Fibroblast of upper back skin (primary cell): ENCODE measurements at places on chromosomes 1 and 21.

DNA sequence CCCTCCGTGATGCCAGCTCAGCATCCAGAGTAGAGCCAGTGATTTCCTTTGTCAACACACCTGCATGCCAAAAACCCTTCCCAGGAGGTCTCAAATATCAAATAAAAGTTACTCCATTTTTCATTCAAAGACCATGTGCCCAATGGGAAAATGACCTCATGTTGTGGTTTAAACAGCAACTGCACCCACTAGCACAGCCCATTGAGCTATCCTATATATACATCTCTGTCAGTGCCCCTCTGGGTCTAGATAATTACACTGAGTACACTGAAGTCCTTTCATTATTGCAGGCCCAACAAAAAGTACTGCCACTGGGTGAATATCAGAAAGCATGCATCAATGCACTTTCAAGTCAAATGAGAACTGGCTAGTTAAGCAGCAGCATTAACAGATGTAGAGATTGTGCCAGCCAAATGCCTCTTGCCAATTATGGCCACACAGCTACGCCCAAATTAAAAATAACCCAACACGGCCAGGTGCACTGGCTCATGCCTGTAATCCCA, 117.7 kb downstream of the SLC45A1 start:
- no peak for DNase-seq

GRCh38 chr1:224751624-224752311, 135.7 kb downstream of the CNIH3 start:
- no peak for DNase-seq

DNA sequence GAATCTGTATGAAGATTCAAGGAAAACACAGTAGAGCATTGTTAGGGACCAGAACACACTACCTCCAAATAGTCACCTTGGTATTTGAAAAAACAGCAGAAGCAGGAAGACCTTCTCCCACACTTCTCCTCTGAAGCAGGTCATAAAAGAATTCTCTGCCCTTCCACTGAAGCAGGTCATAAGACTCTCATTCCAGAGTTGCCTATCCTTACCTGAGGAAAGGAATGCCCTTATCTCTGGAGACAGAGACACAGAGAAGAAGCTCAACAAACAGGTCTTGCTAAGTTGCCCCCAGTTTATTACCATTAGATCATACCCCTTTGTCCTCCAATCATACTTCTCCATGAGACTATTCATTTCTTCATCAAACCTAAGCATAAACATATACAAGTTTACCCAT, 225.8 kb upstream of the TNR start:
- DNase-seq: no peak

DNA sequence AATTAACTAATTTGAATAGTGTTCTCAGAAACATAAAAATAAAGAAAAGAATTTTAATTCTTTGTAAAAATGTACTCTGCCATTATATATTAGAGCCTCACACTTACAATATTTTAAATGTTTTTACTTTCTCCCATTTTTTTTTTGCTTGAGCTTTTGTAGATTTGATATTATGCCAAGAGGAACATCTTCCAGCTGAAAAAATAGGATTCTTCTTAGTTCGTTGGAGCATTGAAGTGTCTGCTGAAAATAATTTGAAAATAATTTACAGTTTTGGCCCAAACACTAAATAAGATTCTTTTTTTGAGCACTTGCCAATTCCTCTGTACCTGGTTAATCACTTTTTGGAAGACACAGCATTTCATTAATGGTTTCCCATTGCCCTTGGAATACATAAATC, 175.0 kb upstream of the COL11A1 start:
- DNase-seq: no peak

DNA sequence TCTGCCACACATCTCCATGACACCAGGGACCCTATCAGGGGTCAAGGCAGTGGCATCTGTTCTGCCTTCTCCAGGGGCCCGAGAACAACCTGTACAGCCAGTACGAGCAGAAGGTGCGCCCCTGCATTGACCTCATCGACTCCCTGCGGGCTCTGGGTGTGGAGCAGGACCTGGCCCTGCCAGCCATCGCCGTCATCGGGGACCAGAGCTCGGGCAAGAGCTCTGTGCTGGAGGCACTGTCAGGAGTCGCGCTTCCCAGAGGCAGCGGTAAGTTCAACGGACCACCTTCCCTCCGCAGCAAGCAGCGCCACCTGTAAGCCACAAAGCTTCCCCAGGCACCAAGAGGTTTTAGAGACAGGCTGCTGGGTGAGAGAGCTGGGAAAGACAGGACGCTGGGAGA, 15.9 kb downstream of the MX2 start:
- DNase-seq: no peak

DNA sequence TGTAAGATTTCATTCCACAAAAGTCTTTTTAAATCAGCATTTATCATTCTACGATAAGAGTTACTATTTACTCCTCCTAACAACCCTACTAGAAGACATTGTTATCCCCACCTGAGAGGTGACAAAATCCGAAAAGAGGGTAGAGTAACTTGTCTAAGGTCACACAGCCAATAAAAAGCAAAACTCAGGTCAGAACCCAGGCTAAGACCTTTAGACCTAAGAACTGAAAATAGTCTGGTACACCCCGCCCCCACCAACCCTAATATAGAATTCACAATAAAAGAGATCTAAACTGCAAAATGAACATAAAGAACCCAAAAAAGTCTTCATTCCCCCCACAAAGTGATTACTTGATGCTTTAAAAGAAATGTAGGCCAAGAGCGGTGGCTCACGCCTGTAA, 18.6 kb downstream of the COA7 start:
- no peak for DNase-seq
